ENCODE measurements at places on chromosomes 5 and 9. TPM values are rescaled to one million over a fixed set of nuclear protein-coding genes. Genes with fewer than 3 reads are reported as not detected.

The INSL4 gene
- total RNA-seq = not detected

The OR1L8 gene
- total RNA-seq = not detected

The FOXD4L4 gene
- total RNA-seq = 0.06 TPM

The PCSK5 gene
- total RNA-seq = 11.9 TPM

The MRPS27 gene
- total RNA-seq = 91.1 TPM

The TAF11L5 gene
- not detected for total RNA-seq

The PTCD2 gene
- 25.3 TPM for total RNA-seq

The PCDHA13 gene
- not detected for total RNA-seq

The TAL2 gene
- not detected for total RNA-seq

The WNT8A gene
- total RNA-seq = not detected

The CCDC192 gene
- total RNA-seq = not detected

The IRX1 gene
- total RNA-seq = not detected

The SPATA31A3 gene
- not detected for total RNA-seq

The IFNE gene
- total RNA-seq = 0.75 TPM

Data from LHCN-M2 (cell line).